ENCODE measurements at places on chromosomes 4 and X.
A peak's percentile ranks its signal among the peaks of the same experiment; 100 is the strongest.

- DNase-seq: no peak
Measured at GRCh38 chr4:55865228-55865806, 11.9 kb downstream of the EXOC1 start.

DNA sequence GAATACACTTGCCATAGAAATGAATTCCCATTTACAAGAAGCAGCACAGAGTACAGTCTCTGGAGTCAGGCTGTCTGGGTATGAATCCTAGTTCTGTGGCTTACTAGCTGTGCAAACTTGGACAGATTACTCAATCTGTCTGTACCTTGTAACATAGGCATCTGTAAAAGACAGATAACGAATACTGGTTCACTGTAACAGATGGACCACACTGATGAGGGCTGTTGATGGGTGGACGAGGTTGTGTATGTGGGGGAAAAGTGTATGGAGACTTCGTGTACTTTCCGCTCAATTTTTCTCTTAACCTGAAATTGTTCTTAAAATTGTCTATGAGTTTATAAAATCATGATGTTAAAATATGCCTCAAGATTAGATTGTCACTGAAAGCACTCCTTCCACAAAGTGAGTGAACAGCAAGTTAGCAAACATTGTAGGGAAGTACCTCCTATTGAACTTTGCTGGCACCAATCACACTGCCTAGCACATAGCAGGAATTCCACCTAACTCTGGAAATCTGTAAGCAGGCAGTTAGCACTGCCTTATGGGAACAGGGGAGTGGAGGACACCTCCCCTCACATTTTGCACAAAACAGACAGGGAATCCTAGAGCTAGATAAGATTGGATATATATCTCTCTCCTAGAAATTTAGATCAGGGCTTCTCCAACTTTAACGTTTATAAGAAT is 6.5 kb upstream of the EXOSC9 start:
- no peak for DNase-seq

DNA sequence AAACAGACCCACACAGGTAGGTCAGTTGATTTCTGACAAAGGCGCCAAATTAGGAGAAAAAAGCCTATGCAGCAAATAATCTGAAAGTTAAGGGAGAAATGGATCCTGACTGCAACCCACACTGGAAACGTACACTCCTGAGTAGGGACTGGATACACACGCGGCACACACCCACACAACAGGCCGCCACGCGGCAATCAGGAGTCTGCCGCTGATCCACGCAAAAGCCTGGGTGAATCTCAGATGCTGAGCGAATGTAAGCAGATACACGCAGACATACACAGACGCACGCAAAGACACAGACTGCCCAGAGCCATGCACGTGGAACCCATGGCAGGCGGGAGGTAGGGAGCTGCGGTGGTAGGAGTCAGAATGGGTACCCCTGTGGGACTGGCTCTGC is 21.7 kb downstream of the LRPAP1 start:
- no peak for DNase-seq

DNA sequence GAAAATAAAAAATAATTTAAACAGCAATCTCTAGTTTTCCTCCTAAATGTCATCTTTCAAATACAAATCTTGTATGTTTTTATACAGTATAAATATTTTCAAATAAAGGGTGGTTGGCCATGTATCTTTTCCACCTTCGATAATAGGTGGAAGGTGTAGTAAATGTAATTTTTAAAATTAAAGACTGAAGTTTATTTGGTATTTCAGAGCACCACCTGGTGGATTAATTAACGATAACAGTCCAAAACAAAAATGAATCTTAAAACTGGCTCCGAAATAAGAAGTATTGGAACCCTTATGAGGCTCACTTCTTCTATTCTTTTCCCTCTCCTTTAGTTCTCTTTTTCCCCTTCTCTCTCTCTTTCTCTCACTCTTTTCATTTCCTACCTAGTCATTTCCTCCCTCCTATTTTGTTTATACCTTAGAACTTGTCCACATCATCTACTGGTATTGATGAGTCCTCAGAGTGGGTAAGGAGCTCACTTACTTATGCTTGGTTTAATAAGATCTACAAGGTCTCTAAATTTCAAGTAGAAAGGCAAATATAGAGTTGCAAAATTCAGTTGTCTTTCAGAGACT is 82.9 kb upstream of the EXOC1L start:
- DNase-seq: no peak

- no peak for DNase-seq
Measured at GRCh38 chrX:48492293-48492910, 16.4 kb upstream of the PORCN start.

DNA sequence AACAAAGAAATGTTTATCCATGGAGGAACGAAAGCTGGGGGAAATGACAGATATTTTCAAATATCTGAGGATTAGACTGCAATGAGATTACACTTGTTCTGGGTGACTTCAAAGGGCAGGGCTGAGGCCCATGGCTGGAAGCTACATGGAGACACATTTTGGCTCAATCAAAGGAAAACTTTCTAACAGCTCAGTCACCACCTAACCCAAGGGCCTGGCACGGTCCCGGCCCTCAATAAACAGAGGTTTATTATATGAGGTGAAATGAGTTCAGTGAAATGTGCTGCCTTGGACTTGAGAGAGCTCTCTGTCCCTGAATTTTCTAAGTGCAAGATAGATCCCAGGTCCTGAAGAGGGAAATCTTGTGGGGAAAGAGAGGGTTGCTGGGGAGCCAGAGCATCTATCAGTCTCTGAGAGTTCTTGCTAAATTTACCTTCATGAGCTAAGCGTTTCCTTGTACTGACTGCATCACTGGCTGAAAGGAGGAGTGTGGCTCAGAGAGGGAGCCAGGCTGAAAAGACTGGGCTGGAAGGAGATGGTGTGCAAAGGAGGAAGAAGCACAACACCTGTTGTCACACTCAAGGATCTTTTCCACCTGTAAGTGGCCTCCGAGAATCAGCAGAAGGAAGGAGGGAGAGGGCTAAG is 2.0 kb upstream of the RIPPLY1 start:
- no peak for DNase-seq

- DNase-seq: no peak
Measured at GRCh38 chr4:115154826-115155225, 41.4 kb upstream of the NDST4 start.

- no peak for DNase-seq
Measured at GRCh38 chrX:115689931-115690330, 129.0 kb downstream of the PLS3 start.

- DNase-seq: no peak
Measured at GRCh38 chr4:111930659-111931058, 214.6 kb upstream of the FAM241A start.

DNA sequence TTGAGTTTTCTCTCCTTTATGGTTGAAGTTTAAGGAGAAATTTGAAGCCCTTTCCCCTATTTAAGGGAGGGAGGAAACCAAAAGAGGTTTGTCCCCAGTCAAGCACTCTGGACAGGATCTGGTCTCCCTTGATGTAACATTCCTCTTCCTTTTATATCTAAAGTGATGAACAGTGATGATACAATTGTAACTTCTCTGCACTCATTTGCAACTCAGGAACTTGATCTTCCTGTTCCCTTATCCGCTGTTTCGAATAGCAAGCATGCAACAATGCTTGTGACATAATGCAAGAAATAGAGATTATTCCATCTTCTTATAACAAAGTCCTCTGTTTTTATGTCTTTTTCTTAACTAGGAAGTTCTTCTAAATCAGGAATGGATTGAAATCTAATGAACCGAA is 18.3 kb downstream of the ALPK1 start:
- no peak for DNase-seq

DNA sequence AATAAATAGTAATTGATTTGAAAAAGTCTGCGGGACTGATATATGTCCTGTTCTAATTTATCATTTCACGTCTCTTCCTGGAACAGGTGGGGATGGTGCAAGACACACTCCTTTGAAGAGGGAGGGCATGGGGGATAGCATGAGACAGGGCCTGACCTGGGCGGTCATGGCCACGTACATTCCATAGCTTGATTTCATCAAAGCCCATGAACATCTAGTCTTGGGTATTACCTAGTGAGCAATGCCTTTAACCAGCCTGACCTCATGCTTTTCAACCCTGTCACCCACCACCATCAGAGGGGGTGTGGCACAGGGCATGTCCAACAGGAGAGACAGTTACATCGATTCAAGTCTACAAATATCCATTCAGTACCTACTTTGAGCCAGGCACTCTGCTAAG is 52.3 kb upstream of the HOPX start:
- no peak for DNase-seq

GRCh38 chrX:50770702-50771101 is 43.3 kb downstream of the SHROOM4 start:
- no peak for DNase-seq

DNA sequence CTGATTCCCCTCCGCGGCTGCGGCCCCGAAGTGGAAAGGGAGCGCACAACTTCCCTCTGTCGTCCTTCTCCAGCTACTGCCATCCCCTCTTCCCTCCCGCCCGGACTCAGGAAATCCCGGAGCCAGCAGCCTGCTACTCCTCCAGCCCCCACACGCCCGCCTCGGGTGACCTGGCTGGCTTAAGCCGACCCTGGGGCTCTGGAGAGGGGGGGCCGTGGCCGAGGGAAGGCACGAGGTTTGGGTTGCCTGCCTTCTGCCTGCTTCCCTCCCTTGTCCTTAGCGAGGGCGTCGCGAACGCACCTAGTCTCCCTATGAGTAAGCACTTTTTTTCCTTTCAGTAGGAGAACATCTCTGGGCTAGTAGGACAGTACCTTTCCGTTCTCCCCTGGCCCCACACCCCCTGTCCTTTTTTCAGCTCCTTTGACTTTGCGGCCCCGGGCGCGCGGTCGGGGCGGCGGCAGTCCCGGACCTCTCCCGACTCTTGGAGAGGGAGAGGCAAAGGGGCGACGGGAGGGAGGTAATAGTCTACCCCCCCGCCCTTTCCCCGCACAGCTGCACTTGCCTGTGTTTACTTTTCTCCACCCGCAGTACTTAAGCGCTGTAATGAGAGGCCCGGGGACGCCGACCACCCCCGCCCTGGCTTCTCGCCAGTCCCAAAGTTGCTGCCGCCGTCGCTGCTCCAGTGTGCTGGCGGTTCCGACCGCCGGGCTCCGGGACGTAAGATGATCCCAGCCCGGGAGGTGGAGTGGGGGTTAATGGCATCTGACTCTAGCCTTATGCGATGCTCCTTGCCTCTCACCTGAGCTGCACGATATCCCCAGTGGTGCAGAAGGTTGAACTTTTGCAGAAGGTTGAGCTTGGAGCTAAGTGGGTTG is 868 bp downstream of the PLS3 start:
- DNase-seq: peak; percentile 7

DNA sequence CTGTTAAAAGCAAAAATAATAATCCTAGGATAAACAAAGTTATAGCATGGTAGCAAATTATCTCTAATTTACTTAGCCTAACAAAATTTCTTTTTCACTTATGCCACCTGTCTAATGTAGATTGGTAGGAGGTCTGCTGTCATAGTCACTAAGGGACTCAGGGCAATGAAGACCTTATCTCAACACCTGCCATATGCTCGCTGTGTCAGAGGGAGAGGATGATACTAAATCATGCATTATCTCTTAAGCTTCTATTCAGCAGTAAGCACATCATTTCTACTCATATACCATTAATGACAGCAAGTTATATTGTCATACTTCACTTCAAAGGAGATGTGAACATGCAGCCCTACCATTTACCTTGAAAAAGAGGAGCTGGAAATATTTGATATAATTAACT is 44.1 kb downstream of the AFM start:
- DNase-seq: no peak

DNA sequence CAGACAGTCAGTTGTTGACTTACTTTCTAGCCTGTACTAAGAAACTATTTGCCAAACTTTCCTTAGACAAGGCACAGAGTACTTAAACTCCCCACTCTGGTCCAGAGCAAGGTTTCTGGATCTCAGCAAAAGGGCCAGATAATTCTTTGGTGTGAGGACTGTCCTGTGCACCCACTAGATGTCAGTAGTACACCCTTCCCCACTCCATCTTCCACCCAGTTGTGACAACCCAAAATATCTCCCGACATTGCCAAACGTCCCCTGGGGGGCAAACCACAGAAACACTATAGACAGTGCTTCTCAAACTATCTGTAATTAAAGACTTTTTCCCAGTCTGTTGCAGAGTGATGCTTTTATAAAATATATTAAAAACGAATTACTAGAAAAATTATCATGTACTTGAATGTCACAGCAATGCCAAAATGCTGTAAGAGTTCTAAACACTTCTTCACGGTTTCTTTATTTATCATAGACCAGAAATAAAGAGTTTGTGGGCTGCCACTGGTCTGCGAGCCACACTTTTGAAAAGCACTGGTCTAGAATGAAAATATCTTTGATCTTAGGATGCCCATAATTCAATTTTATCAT is 203.5 kb downstream of the PRDM5 start:
- no peak for DNase-seq

GRCh38 chr4:54063229-54063628 is 1.2 kb downstream of the CHIC2 start:
- DNase-seq: no peak

DNA sequence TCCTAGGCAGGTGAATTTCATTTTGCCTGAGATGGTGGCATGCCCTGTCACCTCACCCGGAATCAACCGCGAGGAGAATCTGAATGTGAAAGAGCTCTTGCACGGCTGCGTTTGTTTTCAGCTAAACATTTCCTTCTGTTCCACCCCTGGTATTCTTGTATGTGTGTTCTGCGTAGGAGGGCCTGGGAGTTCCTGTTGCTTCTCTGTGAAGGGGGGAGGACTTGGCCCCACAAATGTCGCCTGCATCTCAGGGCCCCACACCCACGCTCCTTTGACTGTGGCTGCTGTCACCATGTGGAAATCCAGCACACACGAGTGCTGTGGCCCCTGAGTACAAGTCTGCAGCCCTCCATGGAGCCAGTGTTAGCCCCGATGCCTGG is 45.8 kb upstream of the CLCN4 start:
- no peak for DNase-seq

DNA sequence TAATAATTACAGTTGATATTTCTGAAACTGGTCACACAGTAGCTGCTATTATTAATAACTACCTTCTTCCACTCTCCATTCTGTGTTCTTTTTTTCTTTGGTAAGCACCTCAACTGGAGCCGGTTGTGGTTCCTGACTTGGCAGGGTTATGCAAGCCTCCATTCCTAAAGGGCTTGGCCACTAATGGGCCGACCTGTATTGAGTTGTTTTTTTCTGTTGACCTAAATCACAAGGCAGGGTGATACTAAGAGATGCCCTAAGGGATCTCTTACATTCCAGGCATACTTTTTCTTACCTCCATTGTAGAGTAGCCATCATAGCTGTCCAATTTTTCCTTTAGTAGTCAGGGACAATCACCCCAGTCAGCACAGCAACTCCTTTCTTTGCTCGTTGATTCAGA is 1295.8 kb upstream of the ADGRL3 start:
- no peak for DNase-seq

- no peak for DNase-seq
Measured at GRCh38 chr4:124737619-124738018, 25.1 kb upstream of the ANKRD50 start.

DNA sequence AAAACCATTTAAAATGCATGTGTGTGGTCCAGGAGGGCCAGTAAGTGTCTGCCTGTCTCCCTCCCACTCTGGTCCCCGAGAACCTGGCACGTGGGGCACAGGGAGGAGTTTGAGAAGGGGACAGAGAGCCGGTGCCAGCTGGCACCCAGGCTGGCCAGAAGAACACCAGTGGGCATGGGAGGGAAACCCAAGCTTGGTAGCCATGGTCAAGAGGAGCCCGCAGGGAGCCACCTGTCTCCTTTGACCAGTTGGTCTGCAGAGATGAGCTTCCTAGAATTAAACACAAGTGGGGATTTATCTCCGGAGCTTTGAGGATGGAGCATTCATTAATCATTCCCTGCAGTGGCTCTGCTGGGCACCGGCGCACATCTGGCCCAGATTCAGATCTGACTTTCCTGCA is 41.6 kb downstream of the HMX1 start:
- DNase-seq: no peak
